ENCODE measurements at places on chromosomes 2 and 18. TPM values are rescaled to one million over a fixed set of nuclear protein-coding genes. Genes with fewer than 3 reads are reported as not detected.

- no peak for DNase-seq
These were observed 5.9 kb upstream of the MAL start for GRCh38 chr2:95019572-95019971.

DNA sequence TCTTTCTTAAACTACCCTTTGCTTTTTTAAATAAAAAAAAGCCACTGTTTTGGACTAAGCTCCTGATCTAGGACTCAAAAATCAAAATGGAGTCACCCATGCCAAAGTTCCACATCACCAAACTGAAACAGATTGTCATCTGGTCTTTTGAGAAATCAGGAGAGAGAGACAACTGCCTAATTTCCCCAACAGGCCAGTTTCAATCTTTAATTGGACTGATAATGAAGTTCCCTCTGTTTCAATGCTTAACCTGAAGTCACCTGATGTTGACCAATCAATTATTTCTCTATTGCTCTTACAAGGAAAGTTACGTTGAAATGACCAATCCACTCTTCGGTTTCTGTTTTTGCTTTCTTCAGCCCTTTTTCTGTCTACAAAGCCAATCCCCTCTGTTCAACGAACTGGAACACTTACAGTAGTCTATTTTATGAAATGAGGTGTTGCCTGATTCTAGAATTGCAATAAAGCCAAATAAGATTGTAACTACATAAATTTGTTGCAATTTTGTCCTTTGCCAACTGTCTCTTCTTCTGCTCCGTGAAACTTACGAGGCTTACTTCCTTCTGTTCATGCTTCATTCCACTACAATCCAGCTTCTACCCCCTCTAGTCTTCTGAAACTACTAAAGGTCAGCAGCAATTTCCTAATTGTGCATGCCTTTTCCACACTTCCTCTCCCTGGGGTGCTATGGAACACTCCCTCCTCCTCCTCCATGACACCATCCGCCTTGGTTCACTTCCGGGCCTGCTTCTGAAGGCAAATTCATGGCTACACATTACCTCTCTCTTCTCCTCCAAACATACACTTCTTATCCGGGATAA, 95.2 kb upstream of the CD302 start:
- no peak for DNase-seq

DNA sequence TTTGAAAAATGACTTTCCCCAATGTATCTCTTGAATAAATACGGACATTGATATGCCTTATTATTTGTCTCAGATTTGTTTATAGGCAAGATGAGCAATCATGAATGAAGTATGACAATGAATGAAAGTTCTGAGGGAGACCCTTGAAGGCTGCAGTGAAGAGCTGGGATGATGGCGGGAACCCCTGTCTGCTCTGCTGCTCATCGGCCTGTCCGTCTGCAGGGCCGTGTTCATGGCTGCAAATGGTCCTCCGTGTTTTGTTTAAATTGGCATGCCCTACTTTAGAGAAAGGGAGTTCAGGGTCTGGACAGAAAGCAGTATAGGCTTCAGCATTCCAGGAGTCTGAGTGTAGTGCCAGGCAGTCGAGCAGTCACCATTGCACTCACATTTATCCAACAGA, 1.2 kb upstream of the HS1BP3 start:
- no peak for DNase-seq

- DNase-seq = no peak
These were observed 632.4 kb downstream of the NYAP2 start for GRCh38 chr2:226031647-226032501.

DNA sequence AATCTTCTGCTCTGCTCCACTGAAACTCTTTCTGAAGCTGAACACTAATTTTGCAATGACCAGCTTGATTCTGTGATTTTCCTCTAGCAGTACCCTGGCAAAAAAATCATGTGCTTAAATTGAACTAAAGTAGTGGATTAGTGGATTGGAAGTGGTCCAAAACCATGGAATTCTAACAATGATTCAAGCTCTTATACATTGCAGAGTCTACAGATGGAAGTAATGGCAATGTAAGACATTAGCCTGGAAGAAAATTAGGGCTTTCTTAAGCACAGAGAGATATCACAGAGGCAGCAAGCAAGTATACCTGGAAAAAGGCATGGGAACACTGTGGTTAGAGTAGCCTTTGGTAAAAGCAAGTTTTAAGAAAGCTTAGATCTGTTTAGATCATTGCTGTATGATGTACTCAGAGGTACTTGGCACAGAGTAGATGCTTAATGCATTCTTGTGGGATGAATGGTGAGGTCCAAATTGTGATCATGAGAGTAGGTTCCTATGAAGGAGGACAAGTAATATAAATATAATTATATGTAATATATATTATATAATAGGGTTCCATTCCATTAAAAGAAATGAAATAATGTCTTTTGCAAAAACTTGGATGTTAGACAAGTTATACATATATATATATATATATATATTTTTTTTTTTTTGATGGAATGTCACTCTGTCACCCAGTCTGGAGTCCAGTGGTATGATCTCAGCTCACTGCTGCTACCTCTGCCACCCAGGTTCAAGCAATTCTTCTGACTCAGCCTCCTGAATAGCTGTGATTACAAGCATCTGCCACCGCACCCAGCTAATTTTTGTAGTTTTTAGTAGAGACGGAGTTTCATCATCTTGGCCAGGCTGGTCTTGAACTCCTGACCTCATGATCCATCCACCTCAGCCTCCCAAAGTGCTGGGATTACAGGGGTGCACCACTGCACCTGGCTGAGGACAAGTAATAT, 172.2 kb upstream of the SCN7A start:
- no peak for DNase-seq

DNA sequence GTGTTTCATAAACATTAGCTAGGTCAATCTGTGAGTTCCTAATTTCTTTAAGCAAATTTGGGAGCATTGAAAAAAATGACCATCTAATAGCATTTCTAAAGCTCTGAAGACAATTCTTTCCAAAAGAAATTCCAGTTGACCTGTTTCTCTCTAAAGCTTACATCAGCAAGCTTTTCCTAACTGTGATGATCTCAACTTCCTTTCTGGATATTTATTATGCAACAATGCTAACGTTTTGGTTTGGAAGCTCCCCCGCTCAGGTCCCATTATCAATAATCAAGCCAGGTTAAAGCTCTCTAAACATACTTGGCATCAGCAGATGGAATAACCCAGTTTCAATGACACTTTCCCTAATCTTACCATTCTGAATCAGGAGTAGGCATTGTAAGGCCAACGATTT, 196.3 kb upstream of the TANK start:
- DNase-seq = no peak

- DNase-seq = no peak
These were observed at the start of gene NXPH2 for GRCh38 chr2:138779781-138780445. Gene NXPH2 (minus strand): TSS chr2:138780390. CDS start chr2:138780241, 149 bp downstream.

DNA sequence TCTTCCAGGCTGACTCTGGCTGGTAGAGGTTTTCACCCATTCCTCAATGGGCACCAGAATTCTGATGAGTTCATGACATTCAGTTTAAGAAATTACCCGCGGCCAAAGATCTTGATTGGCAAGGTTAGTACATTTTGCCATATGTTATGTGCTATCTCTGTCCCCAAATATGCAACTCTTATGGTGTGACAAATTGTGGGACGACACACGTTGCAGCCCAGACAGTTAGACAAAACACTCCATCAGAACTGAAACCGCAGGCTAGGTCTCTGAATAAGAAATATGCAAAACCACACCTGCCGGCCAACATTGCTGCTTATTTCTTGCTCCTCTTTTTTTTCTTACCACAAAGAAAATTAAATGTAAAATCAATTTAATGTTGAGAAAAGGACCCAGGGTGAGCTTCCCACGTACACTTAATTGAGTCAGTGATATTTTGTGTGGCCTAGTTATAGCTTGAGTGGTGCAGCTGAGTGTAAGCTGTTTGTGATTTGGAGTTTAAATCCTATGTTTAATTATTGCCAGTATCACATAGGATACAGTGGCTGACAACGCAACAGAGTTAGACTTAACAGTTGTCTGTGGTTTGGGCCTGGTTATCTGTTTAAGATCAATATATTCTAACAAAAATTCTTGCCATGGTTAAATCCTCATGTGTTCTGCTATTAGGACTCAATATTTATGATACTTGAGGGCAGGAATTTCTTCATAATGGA, 35.7 kb upstream of the LTBP1 start:
- no peak for DNase-seq

GRCh38 chr18:55425698-55426097, 162.3 kb downstream of the TCF4 start:
- no peak for DNase-seq

DNA sequence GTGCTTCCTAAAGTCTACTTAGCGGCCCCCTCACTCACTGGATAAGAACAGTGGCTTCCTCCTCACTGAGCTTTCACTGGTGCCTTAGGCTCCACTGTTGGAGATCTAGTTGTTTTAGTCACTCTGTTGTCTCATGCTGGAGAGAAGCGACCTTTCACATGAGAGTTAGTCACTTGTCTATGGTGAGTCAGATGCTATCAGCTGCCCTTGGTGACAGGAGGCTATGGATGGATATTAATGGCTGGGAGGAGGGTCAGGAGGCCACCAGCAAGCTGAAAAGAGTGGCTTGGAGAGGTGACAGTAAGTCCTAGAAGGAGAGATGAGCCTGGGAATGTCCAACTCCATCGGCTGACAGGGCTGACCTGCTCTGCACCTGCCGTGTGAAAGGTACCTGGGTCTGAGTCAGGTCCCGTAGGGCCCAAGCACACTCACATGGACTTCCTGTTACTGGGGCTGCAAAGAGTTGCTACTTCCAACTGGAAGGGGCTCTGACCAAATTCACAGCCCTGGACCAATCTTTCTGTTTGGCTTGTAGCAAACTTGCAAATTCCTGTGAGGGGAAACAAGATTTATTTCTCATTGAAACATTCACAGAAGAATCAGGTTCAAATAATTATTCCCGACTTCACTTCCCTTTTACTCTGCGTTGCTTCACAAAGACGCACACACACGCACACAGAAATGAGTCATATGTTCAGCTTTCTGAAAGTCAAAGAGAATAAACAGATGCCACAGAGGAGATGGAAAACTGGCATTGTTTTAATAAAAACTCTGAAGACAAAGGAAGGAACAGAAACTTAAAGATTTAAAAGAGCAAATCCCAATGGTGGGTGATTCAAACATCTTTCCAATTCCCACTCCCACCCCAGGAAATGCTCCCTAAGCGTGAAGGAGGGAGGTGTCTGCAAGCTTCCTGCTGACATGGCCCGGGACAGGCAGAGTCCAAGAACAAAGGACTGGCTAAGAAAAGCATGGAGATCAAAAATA, 203.5 kb upstream of the TWIST2 start:
- no peak for DNase-seq

DNA sequence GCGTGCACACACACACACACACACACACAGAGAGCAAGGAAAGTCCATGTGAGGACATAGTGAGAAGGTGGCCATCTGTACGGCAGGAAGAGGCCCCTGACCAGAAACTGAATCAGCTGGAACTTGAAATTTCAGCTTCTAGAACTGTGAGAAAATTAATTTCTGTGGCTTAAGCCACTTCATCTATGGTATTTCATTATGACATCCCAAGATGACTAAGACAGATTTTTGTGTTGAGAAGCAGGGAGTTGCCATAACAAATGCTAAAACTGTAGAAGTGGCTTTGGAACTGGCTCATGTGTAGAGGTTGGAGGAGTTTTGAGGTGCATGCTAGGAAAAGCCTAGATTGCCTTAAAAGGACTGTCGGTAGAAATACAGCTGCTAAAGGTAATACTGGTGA, 63.4 kb upstream of the ZBTB7C start:
- no peak for DNase-seq

GRCh38 chr2:25123682-25124081, 44.7 kb downstream of the POMC start:
- no peak for DNase-seq

- DNase-seq = no peak
These were observed 237.9 kb downstream of the BABAM2 start for GRCh38 chr2:28128281-28128950.

DNA sequence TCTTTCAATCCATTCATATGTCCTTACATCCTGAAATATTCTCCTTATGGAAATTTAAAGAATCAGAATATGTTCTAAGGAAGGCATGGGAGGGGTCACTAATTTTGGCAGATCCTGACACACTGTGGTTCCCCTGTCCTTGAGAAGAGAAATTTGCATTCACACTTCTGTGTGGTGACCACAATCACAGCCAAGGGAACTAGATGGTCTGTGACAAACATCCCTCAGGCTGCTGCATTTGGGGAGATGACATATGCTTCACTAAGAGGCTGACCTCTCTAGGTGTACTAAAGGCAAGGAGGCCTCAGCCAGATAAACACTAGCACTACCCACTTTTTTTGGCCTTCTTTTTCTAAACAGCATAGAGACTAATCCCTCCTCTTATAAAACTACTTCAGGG, 129.6 kb downstream of the MREG start:
- no peak for DNase-seq

DNA sequence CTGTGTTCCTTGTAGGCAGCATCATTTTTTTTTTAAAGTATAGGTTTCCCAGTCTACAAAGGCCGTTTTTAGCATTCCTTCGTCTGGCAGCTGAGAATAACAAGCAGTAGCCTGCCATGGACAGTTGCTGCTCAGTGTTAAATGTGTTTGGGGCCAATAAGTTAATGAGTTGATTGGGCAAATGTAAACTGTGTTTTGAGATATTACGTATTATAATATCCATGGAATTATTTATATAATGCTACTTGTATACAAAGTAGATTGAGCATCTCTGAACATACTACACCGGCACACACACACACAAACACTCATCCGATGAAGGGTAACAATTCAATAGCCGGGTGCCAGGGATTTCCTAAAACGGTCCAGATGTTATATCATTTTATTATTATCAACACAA, 97.2 kb downstream of the IRS1 start:
- DNase-seq = no peak

GRCh38 chr18:74996996-74997395, 211.9 kb downstream of the PTGR3 start:
- no peak for DNase-seq

DNA sequence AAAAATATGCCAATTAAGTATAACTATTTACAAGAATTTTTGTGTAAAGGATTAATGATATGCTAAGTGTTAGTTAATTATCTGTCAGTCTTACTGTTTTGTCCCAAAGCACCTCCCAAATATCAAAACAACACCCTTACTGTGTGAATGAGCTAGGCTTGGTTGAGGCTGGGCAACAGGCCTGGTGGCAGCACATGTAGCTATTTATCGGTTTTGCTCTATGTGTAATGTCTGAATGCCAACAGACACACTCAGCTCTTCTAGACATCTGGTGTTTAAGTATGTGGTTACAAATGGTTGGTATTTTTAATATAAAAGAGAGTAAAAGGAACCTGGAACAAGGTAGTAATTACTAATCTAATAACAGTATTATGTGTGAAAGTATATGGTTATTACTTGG, 175.3 kb downstream of the RAB3GAP1 start:
- DNase-seq = no peak

GRCh38 chr2:235543128-235543750, 49.4 kb downstream of the AGAP1 start:
- DNase-seq = no peak

- DNase-seq = no peak
These were observed 241.9 kb upstream of the SLC14A2 start for GRCh38 chr18:45373286-45373880.

The SETBP1 gene
- 0.90 TPM for total RNA-seq

The PSTPIP2 gene
- total RNA-seq = 6.4 TPM

The IL1F10 gene
- total RNA-seq = not detected

The RIT2 gene
- total RNA-seq = not detected

The PFN4 gene
- total RNA-seq = not detected

The ZBTB7C gene
- not detected for total RNA-seq

The C2orf78 gene
- total RNA-seq = not detected

The MGAT4A gene
- 229 TPM for total RNA-seq

The TYW5 gene
- 20.5 TPM for total RNA-seq

The UGT1A6 gene
- total RNA-seq = not detected

The BOK gene
- total RNA-seq = not detected

The MARCHF4 gene
- total RNA-seq = not detected
